Activated CD4-positive, alpha-beta T cell treated with anti-CD3 and anti-CD28 coated beads, Interleukin-2, amount 10 ng/mL, durations not matched to agents 7 days and 5 days (primary cell): ENCODE measurements at places on chromosomes 5 and 9.

GRCh38 chr9:121616123-121616755, 35.2 kb upstream of the DAB2IP start:
- no peak overlapping the region for H3K27ac ChIP-seq
- no peak for DNase-seq
- peaks cover 20% of the 10 kb centered on the region for H3K27me3 ChIP-seq
- no peaks in the 10 kb centered on the region for H3K36me3 ChIP-seq

GRCh38 chr9:21465859-21466518, 16.1 kb downstream of the IFNE start:
- peak; percentile 51 for DNase-seq
- H3K27ac ChIP-seq = no peak overlapping the region
- H3K4me1 ChIP-seq = peaks cover 2% of the 10 kb centered on the region
- H3K36me3 ChIP-seq = no peaks in the 10 kb centered on the region
- H3K27me3 ChIP-seq = peaks cover 34% of the 10 kb centered on the region
- no peak overlapping the region for H3K4me3 ChIP-seq

DNA sequence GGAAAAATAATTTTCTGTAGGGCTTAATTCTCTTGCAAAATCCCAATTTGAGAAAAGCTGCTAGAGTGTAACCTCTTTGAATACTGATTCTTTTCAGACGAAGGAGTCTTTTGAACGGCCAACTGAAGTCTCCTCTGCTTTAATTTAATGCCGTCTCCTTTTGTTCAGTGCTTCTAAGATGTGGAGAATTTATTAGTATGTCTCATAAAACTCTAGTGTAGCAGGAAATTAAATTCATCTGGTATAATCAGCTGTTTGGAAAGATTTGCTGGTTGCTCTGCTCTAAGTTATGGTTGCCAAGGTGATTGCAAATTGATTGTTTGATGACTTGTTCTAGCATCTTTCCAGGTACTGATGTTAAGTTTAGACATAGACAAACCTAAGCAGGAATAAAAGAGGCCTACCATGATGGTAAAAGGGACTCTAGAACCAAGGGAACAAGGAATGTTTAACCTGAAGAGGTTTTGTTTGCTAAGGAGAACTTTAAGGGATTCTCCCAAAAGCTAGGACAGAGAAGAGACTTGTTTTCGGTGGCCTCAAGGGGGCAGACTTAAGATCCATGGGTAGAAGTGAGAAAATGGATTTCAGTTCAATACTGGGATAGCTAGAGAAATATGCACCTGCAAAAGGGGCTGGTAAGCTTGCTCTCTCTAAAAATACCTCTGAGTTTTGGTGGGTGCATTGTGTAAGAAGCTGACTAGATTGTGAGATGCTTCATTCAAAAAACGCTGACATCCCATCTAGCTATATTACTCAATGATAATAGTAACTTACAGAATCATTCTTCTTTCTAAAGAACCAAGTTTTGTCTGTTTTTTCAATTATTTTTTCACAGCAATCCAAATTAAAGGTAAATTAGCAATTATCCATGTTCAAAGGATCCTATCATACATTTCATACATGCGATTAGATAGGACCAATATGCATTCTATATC, 5.7 kb upstream of the ADRB2 start:
- H3K4me3 ChIP-seq = no peak overlapping the region
- H3K27ac ChIP-seq = no peak overlapping the region
- DNase-seq = peak; percentile 44
- H3K4me1 ChIP-seq = peaks cover 10% of the 10 kb centered on the region
- no peaks in the 10 kb centered on the region for H3K36me3 ChIP-seq
- H3K27me3 ChIP-seq = peaks cover 39% of the 10 kb centered on the region

DNA sequence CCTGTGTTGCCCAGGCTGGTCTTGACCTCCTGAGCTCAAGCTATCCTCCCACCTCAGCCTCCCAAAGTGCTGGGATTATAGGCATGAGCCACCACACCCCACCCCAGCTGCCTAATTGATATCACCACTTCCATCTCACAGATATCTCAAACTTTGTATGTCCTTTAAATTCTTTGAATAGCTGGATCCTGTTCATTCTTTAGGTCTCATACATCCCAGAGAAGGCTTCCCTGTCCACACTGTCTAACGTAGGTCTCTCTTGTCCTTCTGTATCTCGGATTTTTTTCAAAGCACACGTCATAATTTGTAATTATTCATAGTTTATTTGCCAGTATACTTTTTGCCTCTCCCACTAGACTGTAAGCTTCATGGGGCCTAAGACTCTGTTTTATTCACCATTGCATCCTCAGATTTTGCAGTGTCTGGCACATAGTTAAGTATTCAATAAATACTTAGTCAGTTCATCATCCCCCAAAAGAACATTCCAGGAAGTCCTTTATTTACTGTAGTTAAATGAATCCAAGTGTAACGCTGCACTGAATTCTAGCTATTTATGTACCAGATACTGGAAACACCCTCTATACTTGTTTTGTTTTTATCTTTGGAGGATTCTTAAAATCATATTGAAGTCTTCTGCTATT, 10.5 kb downstream of the ARSK start:
- H3K4me1 ChIP-seq = no peaks in the 10 kb centered on the region
- H3K4me3 ChIP-seq = no peak overlapping the region
- no peak for DNase-seq
- H3K27ac ChIP-seq = no peak overlapping the region

DNA sequence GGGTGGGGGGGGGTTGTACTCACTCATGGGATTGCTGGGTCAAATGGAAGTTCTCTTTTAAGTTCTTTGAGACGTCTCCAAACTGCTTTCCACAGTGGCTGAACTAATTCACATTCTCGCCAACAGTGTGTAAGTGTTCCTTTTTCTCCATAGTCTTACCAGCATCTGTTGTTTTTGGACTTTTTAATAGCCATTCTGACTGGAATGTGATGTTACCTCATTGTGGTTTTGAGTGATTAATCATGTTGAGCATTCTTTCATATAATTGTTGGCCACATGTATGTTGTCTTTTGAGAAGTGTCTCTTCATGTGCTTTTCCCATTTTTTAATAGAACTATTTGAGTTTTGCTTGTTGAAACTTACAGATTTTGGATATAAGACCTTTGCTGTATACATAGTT, 94.9 kb upstream of the PLPPR1 start:
- no peaks in the 10 kb centered on the region for H3K27me3 ChIP-seq
- H3K4me1 ChIP-seq = no peaks in the 10 kb centered on the region
- no peak for DNase-seq
- H3K27ac ChIP-seq = no peak overlapping the region
- H3K36me3 ChIP-seq = no peaks in the 10 kb centered on the region
- H3K4me3 ChIP-seq = no peak overlapping the region
